ENCODE measurements at places on chromosomes 13 and 19.

DNA sequence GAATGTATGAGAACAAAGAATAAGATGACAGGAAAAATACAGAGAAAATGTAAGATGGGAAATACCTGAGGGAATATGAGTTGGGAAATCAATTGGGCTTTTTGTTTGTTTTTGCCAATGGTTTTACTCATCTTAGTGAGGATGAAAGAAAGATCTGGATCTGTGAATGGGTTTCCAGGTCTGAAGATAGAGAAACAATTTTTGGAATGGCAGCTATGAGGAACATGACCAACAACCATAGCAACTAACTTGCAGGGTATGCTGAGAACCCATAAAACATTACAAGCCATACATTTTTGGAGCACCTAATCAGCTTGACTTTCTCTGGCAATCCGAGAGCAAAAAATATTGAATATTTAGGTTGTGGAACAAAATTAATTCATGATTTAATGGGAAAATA, 290.0 kb downstream of the KCTD12 start:
- DNase-seq: no peak

- no peak for DNase-seq
These were observed 19.9 kb upstream of the TINCR start for GRCh38 chr19:5587661-5588060.

DNA sequence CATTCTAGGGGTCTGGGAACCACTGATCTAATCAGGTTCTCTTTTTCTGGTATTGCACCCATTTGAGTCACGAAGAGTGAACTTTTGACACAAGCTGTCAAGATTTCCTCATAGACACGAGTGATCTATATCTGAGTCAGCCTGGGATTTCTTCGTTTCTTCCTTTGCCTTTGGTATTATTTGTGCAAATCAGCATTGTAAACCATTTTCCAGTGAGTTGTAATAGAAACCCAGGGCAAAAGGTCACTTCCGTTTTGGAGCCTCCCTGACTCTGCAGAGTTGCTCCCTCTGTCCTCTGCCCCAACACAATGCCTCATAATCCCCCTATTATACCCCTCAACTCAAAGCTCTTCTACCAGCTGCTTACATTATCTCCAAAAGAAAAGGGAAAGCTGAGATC, 615.1 kb downstream of the EFNB2 start:
- no peak for DNase-seq

DNA sequence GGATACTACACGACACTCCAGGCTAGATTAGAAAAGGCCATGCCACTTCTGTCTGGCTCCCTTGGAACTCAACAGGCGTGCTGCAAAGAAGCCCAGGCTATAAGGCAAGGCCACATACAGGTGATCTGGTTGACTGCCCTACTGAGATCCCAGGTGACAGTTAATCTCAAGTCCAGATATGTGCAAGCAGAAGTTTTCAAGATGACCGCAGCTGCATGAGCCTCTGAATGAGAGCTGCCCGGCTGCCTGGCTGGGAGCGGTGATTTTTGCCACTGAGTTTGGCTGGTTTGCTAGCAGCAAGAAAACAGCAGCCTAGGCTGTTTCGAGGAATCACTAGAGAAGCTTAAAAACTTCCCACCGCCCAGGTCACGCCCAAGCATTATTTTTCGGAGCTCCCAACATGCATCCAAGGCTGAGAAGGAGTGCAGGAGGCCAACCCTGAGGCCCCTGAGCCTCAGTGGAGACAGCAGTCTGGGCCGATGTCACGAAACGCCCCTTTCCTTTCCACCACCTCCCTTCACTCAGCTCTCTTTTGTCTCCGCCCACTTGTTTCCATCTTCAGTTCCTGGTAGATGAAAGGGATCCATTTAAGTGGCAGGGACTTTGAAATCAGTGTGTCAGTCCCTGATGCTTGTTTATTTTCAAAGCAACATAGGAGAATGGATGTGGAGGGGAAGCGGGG, 14.0 kb upstream of the URI1 start:
- peak; percentile 56 for DNase-seq

- DNase-seq: no peak
These were observed 14.7 kb downstream of the C13orf46 start for GRCh38 chr13:113959198-113959597.

- DNase-seq: no peak
These were observed 857.1 kb downstream of the GPC5 start for GRCh38 chr13:92255526-92255925.

DNA sequence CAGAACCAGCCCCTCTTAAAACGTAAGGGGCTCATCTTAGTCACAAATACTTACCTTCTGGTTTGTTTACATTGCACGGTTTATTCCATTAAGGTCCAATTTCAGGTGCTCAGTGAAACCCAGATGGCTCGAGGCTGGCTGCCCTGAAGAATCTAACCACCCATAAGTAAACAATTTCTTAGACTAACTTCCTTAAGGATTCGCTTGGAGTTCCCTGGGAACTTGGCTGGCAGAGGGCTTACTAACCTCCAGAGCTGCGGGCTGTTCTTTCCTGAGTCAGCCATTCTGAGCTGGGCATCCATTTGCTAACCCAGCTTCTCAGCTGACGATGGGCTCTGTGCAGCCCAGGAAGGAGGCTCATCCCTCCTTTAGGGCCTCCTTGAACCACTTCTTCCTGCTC, 262.1 kb downstream of the FGF9 start:
- DNase-seq: no peak

GRCh38 chr13:95503662-95504061, 48.9 kb upstream of the CLDN10 start:
- DNase-seq: no peak

DNA sequence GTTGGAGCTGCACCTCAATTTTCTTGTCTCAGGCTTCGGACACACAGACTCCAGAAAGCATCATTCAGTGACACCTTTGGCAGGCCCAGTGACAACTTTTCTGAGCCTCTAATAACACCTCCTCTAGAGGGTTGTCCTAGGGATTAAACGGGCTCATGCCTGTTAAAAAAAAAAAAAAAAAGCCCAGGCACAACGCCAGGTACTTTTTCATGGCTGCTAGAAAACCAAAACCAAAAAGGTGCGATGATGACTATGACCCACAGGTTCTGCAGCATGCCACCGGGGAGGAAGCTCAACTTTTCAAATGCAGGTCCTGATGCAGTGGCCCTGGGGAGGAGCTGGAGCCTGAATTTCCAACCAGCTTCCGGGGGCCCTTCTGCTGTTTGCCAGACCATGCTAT, 184.2 kb downstream of the ABCC4 start:
- no peak for DNase-seq

DNA sequence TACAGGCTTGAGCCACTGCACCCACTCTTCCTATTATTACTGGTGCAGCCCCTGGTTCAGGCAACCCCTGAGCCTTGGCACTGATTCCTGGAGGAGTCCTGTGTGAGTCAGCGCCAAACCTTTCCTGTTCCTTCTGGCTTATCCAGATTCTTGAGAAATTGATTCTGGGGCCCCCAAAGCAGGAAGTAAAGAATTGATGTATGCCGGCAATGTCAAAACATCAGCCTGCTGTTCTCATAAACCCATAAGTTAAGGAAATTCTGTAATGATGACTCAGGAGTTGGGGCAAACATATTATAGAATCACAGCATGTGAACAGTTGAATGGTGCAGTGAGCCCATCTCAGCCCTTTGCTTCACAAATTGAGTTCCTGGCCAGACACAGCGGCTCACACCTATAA, 1.4 kb upstream of the OR7G3 start:
- DNase-seq: no peak

DNA sequence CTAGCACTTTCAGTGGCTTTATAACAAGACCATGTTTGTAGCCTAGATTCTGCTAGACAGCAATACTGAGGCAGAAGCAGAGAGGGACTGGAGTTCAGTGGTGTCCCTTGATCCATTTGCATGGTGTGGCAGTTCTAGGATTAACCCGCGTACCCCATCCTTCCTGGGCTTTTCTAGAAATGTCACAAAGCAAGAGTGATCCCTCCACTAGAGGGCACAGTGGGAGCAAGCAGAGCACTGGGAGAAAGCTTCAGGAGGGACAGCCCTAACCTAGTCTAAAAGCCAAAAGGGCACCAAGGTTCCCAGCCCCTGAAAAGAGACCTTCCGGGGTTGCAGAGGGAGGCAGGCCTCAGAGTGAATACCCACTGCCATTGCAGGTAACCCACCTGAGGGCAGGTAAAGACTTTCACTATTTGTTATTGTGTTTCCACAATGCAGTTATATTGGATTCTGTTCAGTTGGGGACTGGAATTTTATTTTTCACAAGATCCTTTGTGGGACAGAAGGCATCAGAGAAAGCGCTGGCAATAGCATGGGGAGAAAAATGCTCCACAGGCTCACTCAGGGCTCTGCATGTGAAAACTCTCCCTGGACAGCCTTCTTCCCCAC, 170.6 kb downstream of the FLT1 start:
- DNase-seq: peak; percentile 80

GRCh38 chr13:112203614-112204013, 136.7 kb downstream of the SOX1 start:
- DNase-seq: no peak

- no peak for DNase-seq
These were observed 4.9 kb downstream of the GSX1 start for GRCh38 chr13:27797228-27797624.

GRCh38 chr13:97849305-97849704, 104.2 kb upstream of the IPO5 start:
- peak; percentile 38 for DNase-seq

DNA sequence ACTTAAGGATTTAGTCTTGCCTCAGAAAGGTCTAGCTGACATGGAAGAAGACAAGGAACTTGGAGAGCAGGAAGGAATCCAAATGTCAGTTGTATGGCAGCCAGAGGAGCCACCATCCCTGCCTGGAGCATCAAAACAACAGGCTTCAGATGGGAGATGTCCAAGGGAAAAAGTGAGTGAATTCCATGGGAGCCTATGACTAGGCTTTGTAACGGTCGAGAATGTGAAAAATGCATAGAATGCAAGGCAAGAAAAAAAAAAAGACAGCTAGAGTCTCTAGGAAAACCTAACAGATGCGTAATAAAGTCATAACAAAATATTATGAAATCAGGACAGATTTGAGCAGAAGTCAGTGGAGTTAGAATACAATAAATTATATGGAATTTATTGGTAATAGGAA, 183.7 kb upstream of the LSM14A start:
- DNase-seq: no peak

- no peak for DNase-seq
These were observed 6.1 kb downstream of the CHERP start for GRCh38 chr19:16536130-16536529.

DNA sequence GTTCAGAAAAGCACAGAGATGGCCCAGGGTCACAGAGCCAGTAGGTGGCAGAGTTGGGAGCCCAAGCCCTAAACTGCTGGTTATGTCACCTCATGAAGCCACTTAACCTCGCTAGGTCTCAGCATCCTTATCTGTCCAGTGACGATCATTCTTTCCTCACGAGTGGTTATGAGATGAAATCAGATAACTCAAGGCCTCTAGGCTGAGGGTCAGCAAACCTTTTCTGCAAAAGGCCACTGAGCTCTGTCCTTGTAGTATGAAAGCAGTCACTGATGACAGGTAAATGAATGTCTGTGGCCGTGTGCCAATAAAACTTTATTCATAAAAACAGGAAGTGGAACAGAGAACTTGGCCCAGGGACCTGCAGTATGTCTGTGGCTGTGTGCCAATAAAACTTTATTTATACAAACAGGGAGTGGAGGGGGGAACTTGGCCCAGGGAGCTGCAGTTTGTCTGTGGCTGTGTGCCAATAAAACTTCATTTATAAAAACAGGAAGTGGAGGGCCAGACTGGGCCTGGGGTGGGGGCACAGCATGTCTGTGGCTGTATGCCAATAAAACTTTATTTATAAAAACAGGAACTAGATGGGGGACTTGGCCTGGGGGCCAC, 71.2 kb downstream of the GNG7 start:
- DNase-seq: no peak

GRCh38 chr13:57138988-57139387, 1.7 kb upstream of the PRR20A start:
- no peak for DNase-seq

DNA sequence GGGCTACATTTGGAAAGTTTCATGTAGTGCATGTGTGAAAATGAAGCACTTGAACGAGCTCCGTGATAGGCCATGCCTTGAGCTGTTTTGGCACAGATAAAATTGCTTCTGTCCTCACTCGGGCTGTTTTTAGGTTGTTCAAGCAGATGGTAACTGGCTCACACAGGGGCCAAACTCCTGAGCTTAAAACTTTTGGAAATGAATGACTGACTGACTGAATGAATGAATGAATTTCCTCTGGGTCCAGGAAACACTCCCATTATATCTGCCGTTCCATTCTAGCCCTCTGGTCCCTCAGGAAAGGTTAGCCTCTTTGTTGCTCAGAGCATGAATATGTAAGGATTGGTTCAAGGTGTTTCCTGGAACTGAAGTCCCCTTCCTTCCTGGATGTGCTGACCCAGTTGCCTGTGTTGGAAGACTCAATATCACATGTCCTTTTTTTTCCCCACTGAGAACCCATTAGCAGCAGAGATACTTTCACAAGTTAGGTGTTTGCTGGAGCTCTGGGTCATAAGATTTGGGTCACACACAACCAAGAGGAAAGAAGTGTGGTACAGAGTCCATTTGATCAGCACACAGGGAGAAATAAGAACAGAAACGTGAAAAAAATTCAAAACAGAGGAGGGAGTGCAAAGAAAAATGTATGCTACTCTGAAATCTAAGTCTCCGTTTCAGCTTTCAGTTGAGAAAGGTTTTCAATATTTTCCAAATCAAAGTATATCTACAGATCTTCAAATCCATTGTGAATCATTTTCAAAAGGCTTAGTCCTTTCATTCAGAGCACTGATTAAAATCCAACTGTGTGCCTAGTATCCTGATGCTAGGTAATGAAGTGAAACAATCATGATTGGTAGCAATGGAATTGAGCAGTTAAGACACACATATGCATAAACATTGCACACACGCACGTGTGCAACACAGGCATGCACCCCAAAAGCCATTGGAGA, 18.9 kb downstream of the MBNL2 start:
- no peak for DNase-seq

DNA sequence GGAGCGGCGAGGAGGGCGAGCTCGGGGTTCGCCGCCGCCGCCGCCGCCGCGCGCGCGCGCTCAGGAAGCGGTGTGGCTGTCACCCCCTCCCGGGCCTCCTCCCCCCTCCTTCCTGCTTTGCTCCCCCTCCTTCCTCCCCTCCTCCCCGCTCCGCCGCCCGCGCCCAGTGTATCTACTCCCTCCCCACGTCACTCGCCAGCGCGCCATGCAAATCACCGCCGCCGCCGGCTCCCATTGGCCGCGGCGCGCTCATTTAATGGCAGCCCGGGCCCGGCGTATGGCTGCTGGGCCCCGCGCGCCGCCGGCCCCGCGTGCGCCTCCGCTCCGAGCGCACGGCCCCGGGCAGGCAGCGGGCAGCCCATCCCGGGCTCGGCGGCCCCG, 335 bp upstream of the SOX1 start:
- DNase-seq: no peak

All from GM13976 (cell line).